Kidney capillary endothelial cell (primary cell): ENCODE measurements at places on chromosomes 2 and 18.

DNA sequence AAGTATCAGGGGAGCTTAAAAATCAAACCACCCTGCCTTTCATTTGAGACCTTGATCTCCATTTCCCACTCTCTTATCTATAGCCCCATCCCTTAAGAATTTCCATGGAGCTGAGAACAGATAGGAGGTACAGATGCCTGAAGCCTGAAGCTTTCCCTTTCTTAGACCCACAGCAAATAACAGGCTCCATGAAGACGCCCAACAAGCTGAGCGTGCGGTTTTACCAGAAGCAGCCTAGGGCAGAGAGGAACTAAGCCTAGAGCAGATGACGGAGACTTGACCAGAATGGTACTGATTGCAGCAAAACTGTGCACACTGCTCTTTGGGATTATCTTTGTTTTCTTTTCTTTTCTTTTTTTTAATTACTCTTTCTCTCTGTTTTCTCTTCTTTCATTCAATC lies 1.7 kb upstream of the ERBB4 start:
- DNase-seq, result no peak

DNA sequence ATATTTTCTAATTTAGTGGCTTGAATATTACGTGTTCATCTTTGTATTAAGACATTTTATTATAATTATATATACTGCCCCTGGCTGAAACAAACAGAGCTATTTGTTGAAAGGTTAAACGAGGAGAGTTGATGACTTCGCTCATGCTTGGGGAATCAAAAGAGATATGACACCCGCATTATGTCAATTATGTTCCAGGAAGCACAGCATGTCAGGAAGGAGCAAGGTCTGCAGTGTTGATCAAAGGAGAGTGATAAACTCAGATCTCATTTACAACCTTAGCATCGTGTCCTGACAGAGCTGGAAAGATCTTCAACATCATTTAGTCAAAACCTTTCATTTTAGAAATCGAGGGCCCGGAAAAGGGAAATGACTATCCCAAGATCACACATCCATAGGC lies 510.1 kb downstream of the TDRD15 start:
- no peak for DNase-seq

- no peak for DNase-seq
Measured at GRCh38 chr2:14127765-14128164, 504.8 kb upstream of the LRATD1 start.

GRCh38 chr2:216545359-216545758 lies 46.7 kb downstream of the RPL37A start:
- DNase-seq, result no peak

DNA sequence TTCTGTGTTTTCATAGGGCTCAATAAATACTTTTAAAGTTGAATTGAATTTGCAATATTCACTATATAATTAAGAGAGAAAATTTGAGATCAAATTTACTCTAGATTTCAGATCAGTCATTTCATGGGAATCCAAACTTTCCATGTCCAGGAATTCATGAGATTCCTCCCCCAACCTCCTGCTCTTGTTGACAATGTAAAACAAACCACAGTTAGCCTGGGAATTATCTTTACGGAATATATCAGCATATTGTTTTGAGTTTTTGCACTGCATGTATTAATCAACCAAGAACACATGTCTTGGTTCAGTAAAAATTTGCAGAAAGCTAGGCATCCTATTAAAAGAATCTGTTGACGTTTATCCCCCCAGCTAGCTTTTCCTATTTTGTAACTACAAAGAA lies 42.3 kb downstream of the CYP1B1 start:
- no peak for DNase-seq

DNA sequence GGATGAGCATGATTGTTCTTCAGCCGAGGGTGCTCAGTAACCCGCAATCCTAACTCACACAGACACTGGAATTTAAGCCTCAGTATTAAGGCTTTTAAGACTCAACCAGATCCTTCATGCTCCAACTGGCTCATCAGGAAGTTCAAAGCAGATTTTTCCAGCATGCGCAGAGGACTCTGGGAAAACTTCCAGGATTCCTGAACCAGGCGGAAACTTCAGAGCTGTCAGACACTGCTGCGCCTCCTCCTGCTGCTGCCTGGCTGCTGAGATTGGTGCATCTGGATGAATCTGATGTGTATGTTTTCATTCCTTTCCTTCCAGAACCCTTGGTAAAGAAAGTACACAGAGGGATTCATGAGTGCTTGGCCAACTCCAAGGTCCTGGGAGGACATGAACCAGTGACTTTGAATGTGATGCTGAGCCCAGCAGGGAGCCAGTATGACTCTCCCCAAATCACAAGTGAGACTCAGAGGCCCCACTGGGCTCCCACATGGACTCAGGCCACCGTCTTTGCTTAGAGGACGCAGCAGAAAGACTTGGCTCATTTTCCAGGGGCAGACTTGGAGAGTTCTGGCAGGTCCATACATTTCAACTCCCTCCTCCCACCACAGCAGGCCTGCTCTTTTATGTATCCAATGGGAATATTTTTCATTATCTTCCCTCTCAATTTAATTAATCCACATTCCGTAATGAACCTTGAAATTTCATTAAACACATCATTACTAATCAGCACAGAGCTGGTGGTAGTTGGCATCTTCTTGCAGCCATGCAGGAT lies 143.5 kb upstream of the HDAC4 start:
- DNase-seq, result no peak

DNA sequence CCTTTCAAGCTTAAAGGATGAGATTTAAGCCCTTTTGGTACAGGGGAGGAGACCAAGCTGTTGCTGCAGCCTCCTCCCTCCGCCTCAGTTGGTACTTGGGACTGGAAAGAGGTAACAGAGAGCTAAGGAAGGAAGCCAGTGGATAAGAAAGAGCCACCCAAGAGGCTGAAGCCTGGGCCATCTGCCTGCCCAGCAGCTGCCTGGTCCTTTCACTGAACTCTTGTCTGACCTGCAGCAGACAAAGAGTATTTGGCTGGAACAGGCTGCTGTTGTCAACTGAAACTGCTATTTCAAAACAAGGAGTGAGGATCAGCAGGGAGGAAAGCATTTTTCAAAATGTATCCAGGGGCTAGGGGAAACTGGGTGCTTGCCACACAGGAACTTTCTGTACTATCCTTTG lies 30.3 kb downstream of the TNS1 start:
- DNase-seq, result no peak

DNA sequence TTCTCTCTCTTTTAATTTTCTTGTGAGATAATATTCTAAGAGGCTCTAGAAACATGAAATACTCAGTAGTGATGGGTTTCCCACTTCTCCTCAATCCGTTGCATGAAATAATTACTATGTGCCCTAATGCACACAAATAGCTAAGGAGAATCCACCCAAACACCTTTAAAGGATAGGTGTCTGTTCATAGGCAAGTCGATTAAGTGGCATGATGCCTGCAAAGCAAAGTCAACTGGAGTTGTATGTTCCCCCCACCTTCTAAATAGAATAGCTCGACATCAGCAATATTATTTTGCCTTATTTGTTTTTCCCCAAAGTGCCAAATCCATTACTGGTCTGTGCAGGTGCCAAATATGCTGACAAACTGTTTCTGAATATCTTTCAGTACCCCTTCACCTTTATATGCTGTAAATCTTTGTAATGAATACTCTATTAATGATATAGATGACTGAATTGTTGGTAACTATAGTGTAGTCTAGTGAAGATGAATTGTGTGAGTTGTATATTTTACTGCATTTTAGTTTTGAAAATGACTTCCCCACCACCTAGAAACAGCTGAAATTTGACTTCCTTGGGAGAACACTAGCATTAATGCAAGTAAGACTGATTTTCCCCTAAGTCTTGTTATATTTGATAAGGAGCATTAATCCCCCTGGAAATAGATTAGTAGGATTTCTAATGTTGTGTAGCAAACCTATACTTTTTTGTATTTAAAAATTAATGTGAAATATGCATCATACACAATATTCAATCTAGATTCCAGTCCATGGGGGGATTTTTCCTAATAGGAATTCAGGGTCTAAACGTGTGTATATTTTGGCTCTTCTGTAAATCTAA lies 9.0 kb downstream of the TBR1 start:
- no peak for DNase-seq

- no peak for DNase-seq
Measured at GRCh38 chr2:219037783-219038499, 3.4 kb downstream of the CFAP65 start.

DNA sequence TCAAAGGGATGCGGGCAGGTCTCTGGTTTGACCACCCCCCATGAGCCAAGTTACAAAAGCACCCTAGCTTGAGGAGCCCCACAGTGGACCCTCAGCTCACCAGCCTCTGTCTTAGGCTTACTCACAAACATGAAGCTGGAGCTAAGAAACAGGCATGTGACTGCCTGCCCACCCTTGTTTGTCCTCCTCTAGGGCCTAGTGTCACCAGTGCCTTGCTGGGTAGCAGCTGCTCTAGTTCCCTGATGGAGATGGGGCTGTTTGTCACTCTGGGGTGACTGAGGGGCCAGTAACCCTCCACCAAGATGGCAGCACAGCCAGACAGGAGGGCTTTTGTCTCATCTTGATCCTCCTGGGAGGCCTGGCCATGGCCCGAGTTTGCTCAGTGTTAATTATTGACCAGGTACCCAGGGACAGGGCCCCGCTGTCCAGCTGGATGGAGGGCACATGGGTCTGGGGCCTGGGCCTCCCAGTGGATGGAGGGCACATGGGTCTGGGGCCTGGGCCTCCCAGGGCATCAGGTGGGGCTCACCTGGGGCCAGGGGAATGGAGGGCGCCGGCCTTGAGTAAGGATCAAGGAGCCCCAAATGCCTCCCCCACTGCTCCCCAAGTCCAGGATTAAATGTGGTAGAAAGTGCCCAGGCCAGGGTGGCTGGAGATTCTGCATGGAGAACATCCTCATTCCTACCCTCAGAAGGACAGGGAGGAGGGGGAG lies 185.9 kb upstream of the HAAO start:
- no peak for DNase-seq

DNA sequence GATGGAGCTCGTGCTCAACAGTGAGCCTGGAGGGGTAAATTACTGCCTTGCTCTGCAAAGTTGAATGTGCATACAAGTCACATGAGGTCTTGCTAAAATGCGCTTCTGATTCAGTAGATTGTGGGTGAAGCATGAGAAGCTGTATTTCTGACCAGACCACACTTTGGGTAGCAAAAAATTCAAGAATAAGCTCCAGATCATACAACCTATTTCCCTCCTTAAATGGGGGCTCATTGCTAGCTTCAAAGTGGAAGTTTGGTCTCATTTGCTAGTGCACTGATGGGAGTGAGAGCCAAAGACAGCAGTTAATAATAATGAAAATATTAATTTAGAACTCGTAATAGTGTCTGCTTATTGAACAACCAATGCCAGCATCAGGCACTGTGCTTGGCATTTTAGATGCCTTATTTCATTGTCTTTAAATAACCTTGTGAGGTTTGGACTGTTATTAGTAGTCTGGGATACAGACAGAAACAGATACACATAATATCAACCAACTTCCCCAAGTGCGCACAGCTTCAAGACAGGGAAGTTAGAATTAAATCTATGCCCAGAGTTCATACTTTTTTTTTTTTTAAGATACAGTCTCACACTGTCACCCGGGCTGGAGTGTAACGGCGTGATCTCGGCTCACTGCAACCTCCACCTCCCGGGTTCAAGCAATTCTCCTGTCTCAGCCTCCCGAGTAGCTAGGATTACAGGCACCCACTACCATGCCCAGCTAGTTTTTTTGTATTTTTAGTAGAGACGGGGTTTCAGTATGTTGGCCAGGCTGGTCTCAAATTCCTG lies 18.0 kb downstream of the APOB start:
- no peak for DNase-seq

DNA sequence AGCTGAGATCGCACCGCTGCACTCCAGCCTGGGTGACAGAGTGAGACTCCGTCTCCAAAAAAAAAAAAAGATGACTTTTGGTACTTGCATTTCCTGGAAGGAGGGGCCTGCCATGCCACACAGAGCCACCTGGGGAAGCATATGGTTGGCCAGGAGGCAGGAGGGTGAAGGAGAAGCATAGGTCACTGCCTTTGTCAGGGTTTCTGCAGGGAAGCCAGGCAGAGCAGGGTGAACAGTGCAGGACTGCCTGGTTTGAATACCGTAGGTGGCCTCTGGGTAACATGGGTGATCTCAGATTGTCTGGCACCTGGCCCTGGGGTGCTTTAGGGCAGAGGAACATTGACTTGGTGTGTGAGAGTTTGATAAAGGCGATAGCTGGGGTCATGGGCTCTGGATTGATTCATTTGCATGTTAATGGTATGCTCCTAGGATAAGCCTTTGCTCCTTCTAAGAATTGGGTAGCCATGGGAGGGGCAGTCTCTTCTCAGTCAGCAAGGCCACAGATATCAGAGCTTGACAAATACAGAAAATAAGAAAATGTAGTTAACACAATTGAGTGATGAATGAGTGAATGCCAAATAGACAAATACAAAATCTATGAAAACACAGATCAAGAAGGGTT lies 124.0 kb upstream of the SEC11C start:
- DNase-seq, result no peak

GRCh38 chr2:65098741-65099140 lies 31.2 kb downstream of the RAB1A start:
- no peak for DNase-seq

GRCh38 chr2:63735931-63736330 lies 105.8 kb upstream of the UGP2 start:
- no peak for DNase-seq

- DNase-seq, result no peak
Measured at GRCh38 chr18:78688916-78689315, 290.7 kb upstream of the SALL3 start.

DNA sequence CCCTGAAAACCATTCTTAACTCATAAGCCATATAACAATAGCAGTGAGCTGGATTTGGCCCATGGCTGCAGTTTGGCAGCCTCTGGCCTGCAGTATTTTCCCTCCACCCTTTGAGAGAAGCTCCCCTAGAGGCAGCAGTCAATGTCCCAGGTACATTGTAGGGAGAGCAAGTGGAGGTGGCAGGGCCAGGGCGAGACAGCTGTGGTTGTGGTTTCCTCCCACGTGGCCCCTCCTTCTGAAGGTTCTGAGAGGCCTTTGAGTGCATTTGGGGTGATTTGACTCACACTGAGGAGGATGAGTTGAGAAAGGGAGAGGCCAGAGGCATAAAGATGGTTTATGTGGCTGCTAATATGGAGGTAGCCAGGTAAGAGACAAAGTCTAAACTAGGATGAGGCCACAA lies 45.5 kb upstream of the LDAH start:
- no peak for DNase-seq

DNA sequence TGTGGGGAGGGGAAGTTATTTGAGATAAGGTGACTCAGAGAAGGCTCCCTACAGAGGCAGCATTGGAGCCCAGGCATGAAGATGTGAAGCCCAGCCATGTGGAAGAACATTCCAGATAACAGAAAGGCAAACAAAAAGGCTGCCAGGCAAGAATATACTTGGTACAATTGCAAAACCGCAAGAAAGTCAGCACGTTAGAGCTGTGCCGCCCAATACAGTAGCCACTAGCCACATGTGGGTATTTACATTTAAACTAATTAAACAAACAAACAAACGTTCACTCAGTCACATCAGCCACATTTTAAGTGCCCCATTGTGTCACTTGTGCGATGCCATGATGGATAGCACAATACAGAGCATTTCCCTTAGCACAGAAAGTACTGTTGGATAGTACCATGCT lies 179.6 kb downstream of the SATB2 start:
- no peak for DNase-seq

DNA sequence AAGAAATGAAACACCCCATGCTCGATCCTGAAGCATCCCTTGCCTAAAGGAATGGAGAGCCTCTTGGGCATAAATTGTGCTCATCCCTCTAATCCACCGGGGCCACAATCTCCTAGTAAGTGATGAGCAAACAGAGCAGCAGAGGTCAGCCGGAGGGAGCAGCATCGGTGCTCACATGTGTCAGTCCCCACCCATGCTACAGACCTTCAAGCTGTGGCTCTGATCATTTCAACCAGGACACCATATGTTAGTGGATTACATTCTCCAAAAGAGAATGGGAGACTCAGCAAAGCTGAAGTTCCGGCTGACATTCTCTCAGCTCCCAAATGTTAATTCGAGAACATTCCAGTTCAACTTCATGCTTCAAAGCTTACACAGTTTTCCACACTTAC lies 75.6 kb downstream of the AAK1 start:
- DNase-seq, result no peak
